ENCODE measurements at places on chromosomes 12 and 14. TPM values are rescaled to one million over a fixed set of nuclear protein-coding genes. Genes with fewer than 3 reads are reported as not detected.

- no peak overlapping the region for H3K27ac ChIP-seq
- no peaks in the 10 kb centered on the region for H3K27me3 ChIP-seq
- H3K4me3 ChIP-seq: no peak overlapping the region
- H3K36me3 ChIP-seq: no peaks in the 10 kb centered on the region
- no peak for DNase-seq
These were observed 136.8 kb downstream of the TPH2 start for GRCh38 chr12:72075401-72075800.

DNA sequence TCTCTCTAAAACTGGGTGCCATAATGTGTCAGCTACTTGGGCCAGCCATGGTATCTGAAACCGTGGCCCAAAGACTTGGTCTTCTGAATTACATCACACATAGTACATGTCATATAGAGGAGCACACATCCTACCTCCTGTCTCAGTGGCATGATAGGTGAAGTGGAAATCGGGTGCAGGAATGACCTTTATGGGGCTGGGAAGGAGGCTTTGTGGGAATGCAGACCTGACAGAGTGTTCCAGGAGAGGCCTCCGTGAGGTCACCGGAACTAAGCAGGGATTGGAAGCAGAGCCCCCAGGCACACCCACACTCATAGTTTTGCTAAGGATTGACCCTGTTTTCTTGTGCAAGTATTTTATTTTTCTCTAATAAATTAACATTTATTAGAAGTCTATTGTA lies 82.6 kb downstream of the NTF3 start:
- H3K36me3 ChIP-seq: no peaks in the 10 kb centered on the region
- H3K4me3 ChIP-seq: no peak overlapping the region
- H3K27ac ChIP-seq: no peak overlapping the region
- no peak for DNase-seq

The HPD gene
- not detected for total RNA-seq

The STAC3 gene
- total RNA-seq: 2.4 TPM

The CLEC4D gene
- 0.50 TPM for total RNA-seq

- no peak for DNase-seq
- H3K4me3 ChIP-seq: no peak overlapping the region
- no peaks in the 10 kb centered on the region for H3K4me1 ChIP-seq
- no peaks in the 10 kb centered on the region for H3K36me3 ChIP-seq
- no peaks in the 10 kb centered on the region for H3K27me3 ChIP-seq
These were observed 498.9 kb downstream of the DIO2 start for GRCh38 chr14:79712302-79712950.

Measured in natural killer cell (primary cell).